Stomach (tissue), 19 donors: ENCODE measurements at places on chromosomes 11 and 22. TPM values are rescaled to one million over a fixed set of nuclear protein-coding genes. Genes with fewer than 3 reads are reported as not detected.

TMPRSS4 gene
- 84.7 TPM for polyA plus RNA-seq

TMEM121B gene
- polyA plus RNA-seq: 0.08 TPM

A4GALT gene
- 28.9 TPM for polyA plus RNA-seq

C22orf31 gene
- not detected for polyA plus RNA-seq

EEF1G gene
- 1,525 TPM for polyA plus RNA-seq

SMIM35 gene
- 0.03 TPM for polyA plus RNA-seq

APOA4 gene
- polyA plus RNA-seq: 0.44 TPM

SOX6 gene
- polyA plus RNA-seq: 1.2 TPM

INS gene
- 7.2 TPM for polyA plus RNA-seq

BDNF gene
- 0.81 TPM for polyA plus RNA-seq

OR52A1 gene
- polyA plus RNA-seq: not detected

BTBD18 gene
- not detected for polyA plus RNA-seq

MFRP gene
- polyA plus RNA-seq: not detected

TYR gene
- polyA plus RNA-seq: not detected

PRR5L gene
- 1.4 TPM for polyA plus RNA-seq

SLC25A18 gene
- 3.1 TPM for polyA plus RNA-seq

MMP1 gene
- polyA plus RNA-seq: 3.0 TPM

DERL3 gene
- polyA plus RNA-seq: 24.5 TPM
